ENCODE measurements at places on chromosomes 3 and 15.

GRCh38 chr3:184336547-184337398, 627 bp upstream of the FAM131A start:
- DNase-seq, result no peak

GRCh38 chr15:29670266-29670665, 152.0 kb downstream of the TJP1 start:
- no peak for DNase-seq

DNA sequence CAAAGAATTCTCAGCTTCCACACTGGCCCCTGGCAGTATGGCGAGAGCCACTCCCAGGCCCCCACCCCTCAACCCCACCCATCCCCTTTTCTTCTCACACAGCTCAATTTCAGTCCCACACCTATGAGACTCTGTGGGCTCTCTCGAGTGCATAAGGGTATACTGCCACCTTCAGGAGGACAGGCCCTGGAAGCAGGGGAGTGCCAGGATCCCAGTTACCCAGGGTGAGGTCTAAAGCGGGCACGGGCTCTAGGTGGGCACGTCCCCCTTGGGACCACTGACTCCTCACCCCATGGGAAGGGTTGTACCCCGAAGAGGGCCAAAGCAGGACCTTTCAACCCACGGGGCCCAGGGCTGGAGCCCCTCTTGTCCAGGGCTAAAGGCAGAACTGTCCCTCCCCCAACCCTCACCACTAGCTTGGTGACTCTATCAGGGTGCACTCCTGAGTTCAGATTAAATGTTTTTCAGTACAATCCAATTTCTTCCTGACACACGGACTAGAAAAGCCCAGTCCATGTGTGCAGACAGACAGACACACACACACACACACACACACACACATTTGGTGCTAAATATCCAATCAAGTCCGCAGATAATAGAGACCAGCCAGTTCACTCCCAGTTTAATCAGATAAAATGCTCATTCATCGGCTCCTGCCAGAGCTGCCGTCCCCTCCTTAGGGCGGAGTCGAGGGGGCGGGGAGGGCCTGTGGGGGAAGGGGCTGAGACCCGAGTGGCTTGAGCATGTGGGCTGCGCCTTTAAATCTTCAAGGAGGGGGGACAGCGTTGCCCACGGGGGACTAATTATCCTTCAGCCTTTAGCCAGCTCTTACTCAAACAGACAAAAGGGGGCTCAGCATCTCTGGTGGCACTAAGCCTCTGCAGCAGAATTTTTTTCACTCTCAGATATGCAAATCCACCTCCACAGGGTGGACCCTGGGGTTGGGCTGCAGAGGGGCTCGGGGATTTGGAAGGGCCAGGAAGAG, 59.3 kb downstream of the CYP11A1 start:
- DNase-seq, result no peak

DNA sequence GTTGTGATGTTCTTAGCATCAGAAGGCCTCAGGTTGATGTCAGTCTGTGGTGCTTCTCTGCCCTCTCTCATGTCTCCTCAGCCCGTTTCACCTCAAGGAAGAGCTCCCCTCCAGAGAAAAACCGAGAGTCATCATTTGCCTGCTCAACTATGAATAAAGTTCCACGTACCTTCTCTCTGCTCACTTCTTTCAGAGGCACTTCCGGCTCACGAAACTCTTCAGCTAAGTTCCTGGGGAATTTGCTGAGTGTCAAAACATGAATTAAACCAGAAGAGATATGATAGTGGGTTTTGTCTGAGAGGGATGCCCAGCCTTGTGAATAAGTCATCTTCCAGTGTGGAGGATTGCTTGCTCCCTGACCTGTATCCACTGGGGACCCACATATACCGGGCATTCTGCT, 37.7 kb downstream of the CCR4 start:
- DNase-seq, result no peak

GRCh38 chr3:133377396-133377795, 22.5 kb upstream of the BFSP2 start:
- no peak for DNase-seq

GRCh38 chr3:126552688-126553283, 5.9 kb downstream of the C3orf22 start:
- DNase-seq, result no peak

DNA sequence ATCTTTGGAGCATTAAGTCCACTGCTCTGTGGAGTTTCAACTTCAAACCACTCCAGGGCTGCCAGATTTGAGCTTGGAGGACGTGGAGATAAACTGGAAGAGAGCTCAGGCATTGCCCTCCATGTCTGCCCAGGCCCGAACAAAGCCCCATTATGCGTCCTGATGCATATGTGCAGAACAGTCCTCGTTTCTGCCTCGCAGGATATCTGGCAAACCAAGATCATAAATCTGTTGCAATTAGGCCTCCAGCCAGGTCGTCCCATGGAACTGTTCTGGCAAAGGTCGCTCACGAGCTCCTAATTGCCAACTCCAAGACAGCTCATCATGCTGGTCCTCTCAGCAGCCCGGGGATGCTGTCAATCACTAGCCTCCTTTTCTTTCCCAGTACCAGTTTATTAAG, 91.2 kb downstream of the SEMA5B start:
- no peak for DNase-seq

GRCh38 chr3:151407928-151408327, 23.4 kb upstream of the P2RY12 start:
- no peak for DNase-seq

GRCh38 chr3:154758109-154758868, 321.8 kb upstream of the MME start:
- DNase-seq, result no peak

GRCh38 chr3:10370429-10370828, 49.5 kb upstream of the SEC13 start:
- DNase-seq, result no peak

- no peak for DNase-seq
These were observed 1.3 kb upstream of the ZXDC start for GRCh38 chr3:126477061-126477380.

GRCh38 chr3:57942388-57942787, 65.8 kb upstream of the FLNB start:
- DNase-seq, result no peak

GRCh38 chr15:48855501-48856440, 22.2 kb upstream of the EID1 start:
- DNase-seq, result no peak

GRCh38 chr15:75136118-75136517, 65.6 kb upstream of the C15orf39 start:
- DNase-seq, result no peak

DNA sequence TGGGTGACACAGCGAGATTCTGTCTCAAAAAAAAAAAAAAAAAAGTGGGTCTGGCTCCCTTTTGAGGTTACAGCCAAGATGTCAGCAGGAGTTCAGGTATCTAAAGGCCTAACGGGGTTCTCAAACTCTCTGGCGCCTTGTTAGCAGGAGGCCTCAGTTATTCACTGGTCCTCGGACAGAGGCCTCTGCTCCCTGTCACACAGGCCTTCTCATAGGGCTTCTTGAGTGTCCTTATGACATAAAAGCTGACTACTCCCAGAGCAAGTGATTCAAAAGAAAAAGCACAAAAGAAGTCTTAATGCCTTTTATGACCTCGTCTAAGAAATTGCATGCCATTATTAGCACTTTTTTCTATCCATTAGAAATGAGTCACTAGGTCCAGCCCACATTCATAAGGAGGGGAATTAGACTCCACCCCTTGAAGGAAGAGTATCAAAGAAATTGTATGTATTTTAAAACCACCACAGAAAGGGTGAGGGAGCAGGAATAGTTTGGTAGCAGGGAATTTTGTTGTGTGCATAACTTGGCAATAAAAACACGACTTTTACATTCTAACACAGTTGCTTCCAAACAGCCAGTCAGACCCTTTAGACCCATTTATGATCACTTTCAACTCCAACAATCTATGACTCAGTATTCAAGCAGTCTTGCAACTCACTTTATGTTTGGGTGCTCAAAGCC, 90.3 kb downstream of the MEX3B start:
- DNase-seq, result no peak

DNA sequence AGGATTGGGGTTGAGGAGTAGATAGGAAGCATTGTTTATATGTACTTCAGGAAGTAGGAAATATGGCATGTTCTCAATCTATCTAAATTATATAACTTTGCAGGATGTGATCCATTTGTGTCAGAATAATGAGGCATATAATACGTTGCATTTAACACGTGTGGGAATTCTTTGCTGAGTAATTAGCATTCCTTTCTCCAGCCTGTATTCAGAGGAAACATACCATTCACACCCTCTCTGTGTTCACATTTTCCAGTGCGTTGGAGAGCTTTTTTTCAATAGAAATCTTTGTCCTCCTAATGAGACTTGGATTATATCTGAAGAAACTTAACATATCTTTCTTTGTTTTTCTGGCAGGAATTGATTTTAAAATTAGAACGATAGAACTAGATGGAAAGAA, 33.0 kb upstream of the APH1B start:
- DNase-seq, result no peak

GRCh38 chr3:89488800-89489580, 381.6 kb downstream of the EPHA3 start:
- no peak for DNase-seq

DNA sequence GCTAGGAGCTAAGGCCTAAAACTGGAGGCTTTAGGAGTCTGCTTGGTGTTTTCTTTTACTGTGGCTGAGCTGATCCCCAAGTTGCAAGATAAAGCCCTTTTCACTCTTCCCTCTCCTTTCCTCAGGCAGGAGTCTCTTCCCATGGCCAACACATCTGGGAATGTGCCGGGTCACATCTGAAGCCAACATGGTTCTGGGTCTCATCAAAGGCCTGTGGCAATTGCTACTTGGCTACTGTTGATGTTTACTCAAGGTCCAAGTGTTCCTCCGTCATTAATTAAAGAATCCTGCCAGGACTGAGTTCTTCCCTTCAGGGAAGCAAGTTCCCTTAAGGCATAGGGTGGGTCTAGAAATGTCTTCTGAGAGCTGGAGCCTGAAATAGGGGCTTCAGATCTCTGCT, 230.2 kb downstream of the GBE1 start:
- no peak for DNase-seq

GRCh38 chr3:170473358-170473757, 54.7 kb downstream of the CLDN11 start:
- no peak for DNase-seq

DNA sequence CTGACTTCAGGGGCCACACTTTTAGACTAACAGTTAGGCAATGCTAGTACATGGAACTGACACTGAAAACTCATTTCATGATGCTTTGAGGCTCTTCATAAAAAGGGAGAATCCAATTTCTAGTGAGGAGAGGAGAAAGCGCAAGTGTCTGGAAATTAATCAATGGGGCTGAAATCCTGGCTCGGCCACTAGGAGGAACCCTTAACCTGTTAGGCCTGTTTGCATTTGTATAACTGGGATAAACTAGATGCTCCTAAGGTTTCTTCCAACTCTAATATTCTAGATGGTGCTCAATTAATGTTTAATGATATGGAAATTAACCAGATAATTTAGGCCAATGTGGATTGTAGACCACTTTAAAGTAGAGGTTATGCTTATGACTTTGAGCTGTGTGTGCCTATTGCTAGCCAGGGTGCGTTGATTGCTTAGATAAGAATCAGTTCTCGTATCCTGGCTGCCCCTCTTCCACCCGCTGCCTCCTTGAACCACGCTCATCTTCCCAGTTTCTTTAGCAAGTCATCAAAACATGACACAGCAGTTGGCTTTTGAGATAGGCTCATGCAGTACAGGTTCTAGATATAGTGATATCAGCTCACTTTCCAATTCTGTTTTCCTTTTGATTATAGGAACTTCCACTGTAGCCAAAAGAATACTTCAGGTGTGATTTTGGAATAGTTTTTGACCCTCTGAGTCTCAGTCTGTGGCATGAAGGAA, 16.8 kb upstream of the CRBN start:
- no peak for DNase-seq

GRCh38 chr3:14921811-14922705, 25.3 kb upstream of the NR2C2 start:
- no peak for DNase-seq

- DNase-seq, result no peak
These were observed 90.1 kb downstream of the FNDC3B start for GRCh38 chr3:172129498-172129849.

DNA sequence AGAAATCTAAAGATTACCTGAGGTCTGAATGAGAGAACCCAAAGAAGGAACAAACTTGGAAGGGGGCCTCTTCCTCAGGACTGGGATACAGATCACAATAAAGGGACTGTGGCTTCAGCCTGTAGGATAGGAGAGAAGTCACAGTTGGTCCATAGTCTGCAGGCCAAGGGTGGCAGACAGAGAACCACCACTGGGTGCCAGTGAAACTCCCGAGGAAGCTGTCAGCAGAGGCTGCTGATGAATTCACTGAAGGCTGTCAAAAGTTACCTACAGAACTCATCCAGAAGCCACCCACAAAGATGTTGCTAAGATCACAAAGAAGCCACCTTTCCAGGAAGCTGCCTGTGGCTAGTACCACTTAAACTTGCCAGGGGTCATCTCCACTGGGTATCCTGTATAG, 78.5 kb downstream of the TMCO5A start:
- no peak for DNase-seq

GRCh38 chr15:63915873-63916771, 82.4 kb upstream of the HERC1 start:
- DNase-seq, result no peak

- DNase-seq, result no peak
These were observed 41.0 kb upstream of the MANF start for GRCh38 chr3:51343918-51344687.

- DNase-seq, result no peak
These were observed 9.3 kb downstream of the CACNA2D2 start for GRCh38 chr3:50494126-50494525.

DNA sequence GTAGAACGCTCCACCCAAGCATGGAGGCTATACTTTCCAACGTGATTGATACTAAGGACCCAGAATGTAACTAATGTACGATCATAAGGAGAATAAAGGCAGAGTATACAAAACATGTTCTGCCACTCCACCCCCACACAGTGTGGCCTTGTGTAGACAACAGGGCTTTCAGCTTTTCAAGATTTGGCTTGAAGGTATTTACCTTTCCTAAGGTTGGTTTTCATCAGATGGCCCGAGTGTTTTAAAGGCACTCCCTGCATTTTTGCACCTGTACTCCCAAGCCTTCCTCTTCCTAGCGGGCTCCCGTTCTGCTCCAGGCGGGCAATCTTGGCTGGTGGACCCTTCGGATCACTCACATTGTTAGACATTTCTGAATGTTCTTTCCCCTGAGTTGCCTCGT, 4.6 kb downstream of the SATB1 start:
- no peak for DNase-seq

GRCh38 chr15:101198031-101198575, 53.7 kb downstream of the CHSY1 start:
- no peak for DNase-seq

DNA sequence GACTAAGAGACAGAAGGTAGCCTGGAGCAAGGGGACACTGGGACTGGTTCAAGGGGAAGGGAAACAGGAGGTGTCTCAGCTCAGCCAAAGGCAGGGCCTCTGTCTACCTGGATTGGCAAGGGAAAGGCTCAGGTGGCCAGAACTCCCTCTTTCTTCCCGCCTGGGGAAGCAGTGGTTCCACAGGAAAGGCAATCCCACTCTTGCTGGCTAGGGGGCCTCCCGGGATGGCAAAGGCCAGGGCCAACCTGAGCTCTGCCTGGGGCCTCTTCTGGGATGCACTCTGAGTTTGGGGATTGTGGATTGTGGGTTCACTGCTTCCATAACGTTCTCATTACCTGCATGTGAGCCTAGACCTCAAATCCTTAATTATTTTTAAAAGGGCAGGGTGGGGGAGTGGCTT, 13.0 kb upstream of the PARP6 start:
- DNase-seq, result no peak

- no peak for DNase-seq
These were observed 685.8 kb upstream of the CCDC54 start for GRCh38 chr3:106691476-106691875.

- no peak for DNase-seq
These were observed 73.5 kb downstream of the CLASP2 start for GRCh38 chr3:33644582-33644981.

Measured in activated T-cell treated with anti-CD3 and anti-CD28 coated beads for 1 hour (primary cell).